ENCODE measurements at places on chromosomes 1 and 21.
A peak's percentile ranks its signal among the peaks of the same experiment; 100 is the strongest.

- DNase-seq: no peak
Measured at GRCh38 chr1:63112155-63112900, 210.0 kb upstream of the FOXD3 start.

GRCh38 chr1:228073857-228074545, 8.5 kb upstream of the ARF1 start:
- no peak for DNase-seq

DNA sequence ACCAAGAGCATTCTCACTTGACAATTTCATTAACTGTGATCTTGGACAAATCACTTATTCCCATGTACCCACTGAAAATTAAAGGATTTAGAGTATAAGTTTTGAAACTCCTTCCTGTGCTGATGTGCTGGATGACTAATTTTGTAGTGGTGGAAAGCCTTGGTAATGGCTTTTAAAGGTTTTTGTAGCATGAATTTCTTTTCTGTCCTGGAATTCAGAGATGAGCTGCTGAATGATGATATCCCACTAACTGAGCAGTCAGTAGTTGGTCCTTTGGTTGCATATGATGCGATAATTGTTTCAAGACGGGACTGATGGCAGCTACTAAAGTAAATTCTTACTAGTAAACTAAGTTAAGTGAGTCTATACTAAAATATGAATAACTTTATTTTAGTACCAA, 5.2 kb downstream of the RPL5 start:
- DNase-seq: no peak

DNA sequence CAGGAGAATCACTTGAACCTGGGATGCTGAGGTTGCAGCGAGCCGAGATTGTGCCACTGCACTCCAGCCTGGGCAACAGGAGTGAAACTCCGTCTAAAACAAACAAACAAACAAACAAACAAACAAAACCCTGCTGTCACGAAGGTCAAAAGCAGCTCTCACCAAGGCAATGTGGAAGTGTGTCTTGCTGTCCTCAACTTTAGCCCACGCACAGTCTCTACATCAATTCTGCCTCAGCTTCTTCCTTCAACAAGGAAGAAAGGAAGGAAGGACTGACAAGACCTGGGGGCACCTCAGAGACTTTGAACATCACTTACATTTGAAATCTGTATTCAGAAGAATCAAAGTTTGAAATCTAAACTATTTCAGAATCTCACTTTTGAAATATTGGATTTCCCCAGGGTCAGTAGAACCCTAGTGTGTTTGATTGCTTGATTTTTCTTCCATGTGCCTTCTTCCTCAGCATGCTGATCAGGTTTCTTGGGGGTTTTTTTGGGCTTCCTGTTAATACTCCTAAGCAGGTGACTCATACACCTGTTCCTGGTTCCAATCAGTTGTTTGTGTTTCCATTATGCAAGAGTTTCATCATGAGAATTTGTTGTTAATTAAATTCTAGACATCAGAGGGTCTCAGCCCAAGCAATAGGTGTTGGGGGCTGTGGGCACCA, 6.5 kb upstream of the CSTB start:
- no peak for DNase-seq

DNA sequence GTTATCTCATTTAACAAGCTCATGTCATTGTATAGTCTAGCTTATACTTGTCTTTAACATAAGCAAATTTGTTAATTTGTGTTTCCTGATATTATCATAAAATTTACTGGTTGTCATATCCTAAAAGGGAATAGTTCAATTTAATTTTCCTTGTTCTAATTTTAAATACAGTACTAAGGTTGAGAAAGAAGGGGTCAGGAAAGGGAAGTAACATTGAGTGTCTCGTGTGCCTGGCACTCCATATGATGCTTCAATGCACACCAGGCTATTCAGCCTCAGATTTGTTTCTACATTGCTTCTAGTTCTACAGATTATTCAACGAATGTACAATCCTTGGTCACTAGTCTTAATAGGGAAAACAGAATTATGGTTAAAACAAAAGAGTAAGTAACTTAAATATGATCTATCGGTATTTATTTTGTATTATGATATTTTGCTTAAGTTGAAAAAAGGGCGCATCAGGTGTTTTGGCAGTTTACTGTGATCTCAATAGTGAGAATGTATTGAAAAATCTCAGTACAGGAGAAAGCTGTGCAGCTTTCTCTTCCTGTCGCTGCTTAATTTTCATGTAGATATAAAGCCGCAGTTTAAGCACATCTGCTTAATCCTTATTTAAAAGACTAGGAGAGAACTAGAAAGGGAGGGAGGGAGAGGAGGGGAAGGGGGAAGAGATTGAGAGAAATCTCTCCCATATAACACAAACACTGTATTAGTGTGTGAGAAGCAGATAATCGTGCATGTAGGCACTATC, 13.0 kb downstream of the PTPRC start:
- no peak for DNase-seq

- DNase-seq: peak; percentile 76
Measured at GRCh38 chr1:60904099-60904851, 178.1 kb upstream of the NFIA start.

DNA sequence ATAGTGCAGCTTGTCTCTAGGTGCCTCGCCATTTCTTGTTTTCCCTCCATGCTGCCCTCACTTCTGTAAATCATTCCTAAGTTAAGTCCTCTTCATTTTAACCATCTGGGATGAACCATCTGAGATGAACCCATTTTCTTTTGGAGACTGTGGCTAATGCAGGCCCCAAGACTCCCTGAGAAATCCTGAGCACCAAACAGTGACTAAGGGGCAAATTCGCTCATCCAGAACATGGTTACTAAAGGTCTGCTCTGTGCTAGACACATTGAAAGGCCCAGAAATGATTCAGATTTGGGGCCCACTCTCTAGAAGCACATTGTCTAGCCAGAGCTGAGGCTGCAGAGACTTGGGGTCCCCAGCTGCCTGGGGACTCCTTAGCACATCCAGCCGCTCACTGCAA, 151.9 kb upstream of the CTTNBP2NL start:
- no peak for DNase-seq

DNA sequence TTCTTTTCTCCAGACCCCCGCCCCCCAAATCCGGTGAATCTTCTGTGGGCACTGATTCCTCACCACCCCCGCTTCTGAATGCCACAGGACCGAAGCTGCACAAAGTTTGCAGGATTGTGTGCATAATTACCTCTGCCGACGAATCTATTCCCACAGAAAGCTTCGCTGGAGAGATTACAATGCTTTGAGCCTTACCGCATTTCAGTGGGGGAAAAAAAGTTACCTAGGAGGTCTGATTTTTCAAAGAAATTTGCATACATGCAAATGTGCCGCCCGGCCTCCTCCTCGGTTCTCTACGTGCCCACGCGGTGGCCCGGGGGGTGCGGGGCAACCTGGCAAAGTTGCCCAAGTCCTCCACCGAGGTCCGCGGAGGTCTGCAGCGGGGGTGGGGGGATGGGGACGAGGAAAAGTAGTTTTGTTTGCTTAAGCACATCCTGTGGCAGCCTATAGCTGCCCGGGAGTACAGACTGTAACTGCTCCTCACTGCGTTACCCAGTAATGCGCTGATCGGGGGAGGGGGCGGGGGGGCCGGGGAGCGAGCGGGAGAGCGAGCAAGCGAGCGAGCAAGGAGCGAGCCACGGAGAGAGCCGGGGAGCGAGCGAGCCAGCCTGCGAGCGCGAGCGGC, 563 bp upstream of the NFIA start:
- DNase-seq: no peak

DNA sequence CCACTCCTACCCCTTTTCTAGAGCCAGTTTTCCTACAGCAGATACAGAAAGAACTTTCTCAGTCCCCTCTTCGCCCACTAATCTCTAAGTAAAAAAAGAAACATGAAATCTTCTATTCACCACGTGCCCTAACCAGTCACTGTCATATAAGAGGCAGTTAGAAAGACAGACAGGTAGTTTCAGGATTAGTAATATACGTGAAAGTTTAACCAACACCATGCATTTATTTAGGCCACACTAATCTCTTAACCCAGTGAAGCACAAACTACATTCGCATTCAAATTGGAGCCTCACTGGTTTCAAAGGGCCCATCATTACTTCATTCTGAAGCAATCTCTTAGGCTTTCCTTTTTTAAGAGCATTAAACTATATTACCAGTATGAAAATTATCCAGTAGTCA, 10.1 kb downstream of the GPATCH2 start:
- no peak for DNase-seq

- no peak for DNase-seq
Measured at GRCh38 chr1:31734582-31735107, 29.5 kb downstream of the ADGRB2 start.

DNA sequence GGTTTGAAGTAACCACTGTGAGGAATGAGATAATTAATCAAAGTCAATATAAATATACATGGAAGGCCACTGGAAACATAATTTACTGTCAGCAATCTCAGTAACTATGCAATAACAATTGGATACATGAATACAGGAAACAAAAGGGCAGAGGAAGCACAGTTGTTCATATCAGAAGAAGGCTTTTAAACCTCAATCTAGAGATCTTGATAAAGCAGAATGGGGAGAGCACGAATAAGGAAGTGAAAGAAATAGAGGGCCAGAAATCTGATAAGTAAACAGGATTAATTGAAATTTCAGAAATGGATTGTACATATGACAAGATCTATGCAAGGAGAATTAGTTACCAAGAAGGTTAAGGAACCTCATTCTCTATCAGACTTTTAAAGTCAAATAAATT, 93.0 kb downstream of the EVI5 start:
- no peak for DNase-seq

- DNase-seq: no peak
Measured at GRCh38 chr1:159790237-159790917, 9.6 kb downstream of the DUSP23 start.

DNA sequence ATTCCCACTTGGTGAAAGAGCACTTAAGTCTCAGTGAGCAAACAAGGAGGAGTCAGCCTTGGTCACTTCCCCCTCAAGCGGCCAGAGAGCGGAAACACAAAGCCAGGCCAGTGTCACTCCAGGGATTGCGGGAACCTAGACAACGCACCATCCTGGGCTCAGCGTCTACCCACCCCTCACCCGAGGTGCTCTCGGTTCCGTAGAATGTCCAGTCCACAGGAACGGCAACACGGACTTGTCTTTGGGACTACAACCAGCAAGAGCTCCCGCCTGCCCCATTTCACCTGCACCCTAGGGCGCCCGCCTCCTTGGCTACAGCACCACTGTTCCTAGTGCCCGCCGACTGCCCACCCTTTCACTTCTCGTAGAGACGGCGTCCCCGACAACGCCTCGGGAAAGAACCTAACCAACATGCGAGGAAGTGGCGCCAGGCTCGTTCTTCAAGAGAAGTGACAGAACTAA, 509 bp downstream of the GDAP2 start:
- DNase-seq: peak; percentile 53

- DNase-seq: no peak
Measured at GRCh38 chr21:46243960-46244361, 15.4 kb upstream of the LSS start.

DNA sequence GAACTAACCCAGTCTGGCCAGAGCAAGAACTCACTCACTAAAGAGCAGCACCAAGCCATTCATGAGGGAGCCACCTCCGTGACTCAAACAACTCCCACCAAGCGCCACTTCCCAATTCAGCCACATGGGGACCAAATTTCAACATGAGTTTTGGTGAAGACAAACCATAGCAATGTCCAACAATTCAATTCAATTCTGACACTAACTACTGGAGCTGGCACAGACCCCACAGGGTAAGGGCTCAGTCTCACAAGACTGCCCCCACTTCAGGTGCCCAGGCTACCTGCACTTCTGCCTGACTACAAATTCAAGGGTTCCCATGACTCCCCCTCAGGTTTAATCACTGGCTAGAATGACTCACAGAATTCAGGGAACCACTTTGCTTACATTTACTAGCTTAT, 48.8 kb upstream of the RAP1A start:
- no peak for DNase-seq

DNA sequence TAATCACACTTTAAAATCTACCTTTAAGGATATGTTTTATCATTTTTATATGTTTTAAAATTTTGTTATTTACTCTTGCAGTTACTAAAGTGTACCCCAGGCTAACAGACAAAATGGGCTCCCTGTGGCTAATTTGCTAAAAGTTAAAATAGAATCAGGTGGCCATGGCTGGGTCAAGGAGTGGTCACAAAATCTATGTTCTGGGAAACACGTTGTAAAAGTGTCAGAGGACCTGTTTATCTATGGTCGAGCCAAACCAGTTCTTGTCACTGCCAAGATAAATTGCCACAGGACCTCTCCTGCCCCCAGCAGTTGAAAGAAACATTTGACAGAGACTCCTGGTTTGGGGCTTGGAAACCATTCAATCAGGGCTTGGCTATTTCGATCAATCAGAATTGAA, 21.2 kb upstream of the TTLL7 start:
- DNase-seq: no peak

GRCh38 chr1:156488566-156489165, 11.9 kb downstream of the MEF2D start:
- DNase-seq: no peak

- DNase-seq: peak; percentile 81
Measured at GRCh38 chr1:3174487-3175247, 105.7 kb downstream of the PRDM16 start.

GRCh38 chr1:168408884-168409283, 128.2 kb downstream of the TBX19 start:
- DNase-seq: no peak

GRCh38 chr1:223706077-223706973, 6.0 kb upstream of the CAPN2 start:
- DNase-seq: no peak

DNA sequence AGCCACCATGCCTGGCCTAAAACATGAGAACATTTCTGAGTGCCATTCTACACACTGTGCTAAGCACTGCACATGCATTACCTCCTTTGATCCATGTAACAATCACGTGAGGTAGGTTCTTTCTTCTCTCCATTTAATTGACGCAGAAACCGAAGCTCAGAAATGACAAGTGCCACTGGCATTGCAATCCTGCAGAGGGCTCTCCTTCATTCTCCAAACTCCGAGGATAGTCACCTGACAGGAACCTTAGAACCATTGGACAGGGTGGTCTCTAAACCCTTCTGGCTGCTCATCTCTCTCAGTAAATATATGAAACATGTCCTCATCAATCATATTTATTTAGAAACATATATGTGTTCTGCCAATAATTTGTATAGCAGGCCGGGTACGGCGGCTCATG, 167.1 kb upstream of the JUN start:
- no peak for DNase-seq

DNA sequence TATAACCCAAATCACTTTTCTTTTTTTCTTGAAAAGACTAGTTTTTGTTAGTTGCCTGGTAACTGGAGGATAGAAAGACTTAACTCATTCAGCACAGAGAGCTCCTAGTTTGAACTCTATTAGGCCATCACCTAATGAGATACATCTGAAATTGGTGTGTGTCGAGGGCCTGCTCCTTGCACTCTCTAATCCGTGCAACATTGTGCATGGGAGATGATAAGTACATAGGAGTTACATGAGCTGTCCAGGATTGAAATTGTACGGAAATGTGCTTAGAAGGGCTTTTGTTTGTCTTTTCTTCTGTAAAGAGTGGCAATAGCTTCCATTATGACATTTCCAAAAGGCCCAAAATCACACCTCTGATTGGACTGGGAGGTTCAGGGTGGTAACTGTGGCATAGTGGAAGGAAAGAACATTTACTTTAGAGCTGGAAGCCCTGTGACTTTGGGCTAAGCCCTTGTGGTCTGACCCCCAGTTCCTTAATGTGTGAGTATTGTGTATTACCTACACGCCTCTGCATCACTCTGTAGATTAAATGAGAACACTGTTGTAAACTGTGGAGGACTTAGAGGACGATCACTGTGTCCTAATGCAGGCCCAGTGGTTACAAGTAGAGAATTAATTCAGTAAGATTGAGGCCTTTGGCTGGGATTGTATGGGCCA, 71.2 kb downstream of the FGGY start:
- DNase-seq: no peak

- DNase-seq: no peak
Measured at GRCh38 chr1:154865442-154866256, 4.4 kb downstream of the KCNN3 start.

- no peak for DNase-seq
Measured at GRCh38 chr21:45550522-45551210, 8.4 kb upstream of the SLC19A1 start.
